ENCODE measurements at places on chromosomes 5 and 9.

GRCh38 chr5:93186076-93186682 lies 394.8 kb downstream of the NR2F1-AS1 start:
- no peak for DNase-seq

- DNase-seq: no peak
Observed at GRCh38 chr5:142844866-142845265, 74.7 kb downstream of the ARHGAP26 start.

GRCh38 chr5:6875376-6875775 lies 162.1 kb downstream of the TENT4A start:
- DNase-seq: no peak

DNA sequence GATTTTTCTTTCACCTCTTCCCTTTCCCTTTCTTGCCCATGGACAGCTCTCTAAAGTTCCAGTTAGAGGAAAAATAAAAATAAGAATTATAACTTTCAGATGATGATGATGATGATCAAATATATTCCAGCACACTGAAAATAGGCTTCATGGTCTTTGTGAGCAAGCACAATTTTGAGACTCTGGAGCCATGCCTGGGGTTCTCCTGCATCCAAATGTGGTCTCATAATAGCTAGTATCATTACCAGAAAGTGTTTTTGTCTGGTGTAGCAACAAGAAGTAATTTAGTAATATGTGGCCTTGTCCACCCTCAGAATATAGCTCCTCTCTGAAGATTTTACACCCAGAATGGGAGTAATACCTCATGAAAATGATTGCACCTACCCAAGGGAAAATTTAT lies 150.4 kb downstream of the SNCAIP start:
- DNase-seq: no peak

DNA sequence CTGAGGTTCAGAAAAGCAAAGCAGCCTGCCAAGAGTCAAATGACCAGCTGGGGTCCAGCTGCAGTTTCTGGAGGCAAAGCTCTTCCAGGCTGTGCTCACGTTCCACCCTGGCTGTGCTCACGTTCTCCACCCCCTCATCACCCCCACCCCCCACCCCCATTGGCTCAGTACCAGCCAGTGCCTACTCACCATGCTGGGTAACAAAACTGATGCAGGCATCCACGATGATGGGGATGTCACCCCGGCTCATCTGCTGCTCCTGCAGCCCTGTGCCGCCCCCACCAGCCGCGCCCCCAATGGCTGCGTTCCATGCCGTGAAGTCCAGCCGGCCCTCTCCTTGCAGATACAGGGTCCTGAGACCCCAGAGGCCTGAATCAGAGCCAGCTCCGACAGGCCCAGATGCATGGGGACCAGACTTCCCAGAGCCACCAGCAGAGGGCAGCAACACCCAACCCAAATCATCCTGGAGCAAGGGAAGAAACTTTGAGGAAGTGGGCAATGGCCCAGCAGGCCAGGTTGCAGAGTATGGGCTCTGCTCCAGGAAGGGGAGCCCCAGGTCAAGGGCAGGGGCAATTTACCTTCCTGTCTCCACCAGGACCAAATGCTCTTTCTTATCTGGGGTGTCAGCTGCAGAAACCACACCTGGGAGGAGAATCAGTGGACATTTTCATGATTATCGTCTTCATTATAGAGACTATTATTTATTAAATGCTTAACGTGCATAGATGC lies 13.7 kb upstream of the FCHSD1 start:
- peak; percentile 71 for DNase-seq

DNA sequence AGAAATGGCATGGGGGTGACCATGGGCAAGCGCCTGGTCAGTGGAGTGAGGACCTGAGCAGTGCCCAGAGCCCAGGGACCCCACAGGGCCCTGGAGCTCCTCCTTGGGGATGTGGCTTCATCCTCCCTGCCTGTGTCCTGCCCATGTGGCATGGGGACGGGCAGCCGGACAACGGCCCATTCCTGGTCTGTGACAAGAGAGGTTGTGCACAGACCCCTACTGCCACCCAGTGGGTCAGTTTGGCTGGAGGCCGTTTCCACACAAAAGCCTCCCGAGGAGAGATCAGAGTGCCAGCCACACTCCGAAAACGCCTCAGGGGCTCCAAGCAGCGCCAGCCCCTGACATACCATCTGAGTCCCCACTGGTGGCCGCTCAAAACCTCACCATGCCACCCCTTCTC lies 19.8 kb downstream of the SLC6A18 start:
- DNase-seq: peak; percentile 3

- no peak for DNase-seq
Observed at GRCh38 chr5:54480296-54480695, 24.8 kb downstream of the HSPB3 start.

DNA sequence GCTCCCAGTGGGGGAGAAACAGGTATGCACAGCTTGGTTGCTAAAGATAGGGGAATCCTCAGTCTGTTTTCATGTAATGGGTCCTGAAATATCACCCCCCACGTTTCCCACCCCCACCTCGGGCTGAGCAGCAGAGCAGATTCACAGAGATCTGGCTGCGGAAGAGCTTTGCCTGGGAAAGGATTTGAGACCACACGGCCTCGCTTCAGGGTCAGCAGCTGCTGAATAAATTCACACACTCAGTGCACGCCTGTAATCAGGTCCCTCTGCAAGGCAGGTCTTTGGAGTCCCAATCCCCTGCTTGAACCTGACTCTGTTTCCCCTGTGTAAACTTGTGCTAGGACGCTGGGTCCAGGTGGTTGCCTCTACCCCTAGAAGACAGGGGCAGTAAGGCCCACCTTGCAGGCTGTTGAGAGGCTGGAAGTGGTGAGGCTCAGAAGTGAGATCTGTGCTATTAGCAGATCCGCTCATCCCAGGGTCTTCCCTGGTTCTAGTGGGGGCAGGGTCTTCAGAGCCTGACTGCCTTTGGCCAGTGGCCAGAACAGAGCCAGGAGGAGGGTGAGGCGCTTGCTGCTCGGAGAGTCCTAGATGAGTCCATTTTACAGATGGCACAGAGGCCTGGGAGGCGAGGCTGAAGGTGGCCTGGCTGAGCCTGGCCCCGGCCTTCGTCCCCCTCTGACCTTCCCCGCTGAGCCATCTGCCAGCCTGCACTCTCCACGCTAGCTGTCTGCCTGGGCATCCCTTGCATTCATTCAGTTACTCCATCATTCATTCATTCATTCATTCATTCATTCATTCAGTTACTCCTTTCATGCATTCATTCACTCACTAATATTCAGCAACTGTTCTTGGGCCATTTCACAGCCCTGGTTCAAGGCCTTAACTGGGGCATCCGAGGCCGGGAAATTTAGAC lies 16.7 kb upstream of the NEURL1B start:
- DNase-seq: no peak

DNA sequence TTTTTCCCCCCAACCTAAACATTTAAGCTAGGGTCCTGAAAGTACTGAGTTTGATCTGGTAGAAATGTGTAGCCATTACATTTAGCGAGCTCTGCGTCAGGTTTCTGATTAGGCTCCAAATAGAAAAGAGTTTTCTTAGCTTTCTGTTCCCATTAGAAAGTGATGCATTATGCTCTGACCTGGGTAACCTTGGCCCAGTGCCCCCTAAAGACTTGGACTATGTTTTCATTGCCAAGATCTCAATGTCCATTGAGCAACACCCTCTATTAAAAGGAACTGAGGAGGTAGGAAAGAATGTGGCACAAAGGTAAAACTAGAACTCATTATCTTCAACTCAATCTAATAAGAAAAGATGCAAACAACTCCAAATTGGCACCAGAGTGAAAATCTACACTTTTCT lies 358.9 kb upstream of the PCSK5 start:
- no peak for DNase-seq

GRCh38 chr9:137582286-137582860 lies 3.6 kb upstream of the DPH7 start:
- DNase-seq: no peak

GRCh38 chr5:157563373-157563928 lies 12.1 kb downstream of the ADAM19 start:
- DNase-seq: peak; percentile 50

Measured in pons (tissue), 1 donor.